ENCODE measurements at places on chromosomes 5 and 9.

DNA sequence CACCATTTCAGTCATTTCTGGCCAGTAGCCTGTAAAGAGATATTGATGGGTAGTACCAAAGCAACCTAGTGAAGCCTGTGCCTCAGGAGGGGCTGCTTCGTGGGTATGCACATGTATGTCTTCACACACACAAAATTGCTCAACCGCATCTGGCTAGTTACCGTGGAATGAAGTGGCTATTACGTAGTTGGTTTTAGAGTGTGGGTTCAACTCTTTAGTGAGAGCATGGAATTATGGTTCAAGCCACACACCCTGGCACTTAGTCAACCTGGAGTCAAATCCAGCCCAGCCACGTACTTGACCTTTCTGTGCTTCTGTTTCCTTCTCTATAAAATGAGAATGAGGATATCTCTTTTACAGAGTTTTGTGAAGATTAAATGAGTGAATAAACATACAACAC, 174.9 kb downstream of the TTC39B start:
- peak; percentile 38 for DNase-seq

GRCh38 chr5:89064736-89065135, 181.8 kb upstream of the MEF2C start:
- no peak for DNase-seq

DNA sequence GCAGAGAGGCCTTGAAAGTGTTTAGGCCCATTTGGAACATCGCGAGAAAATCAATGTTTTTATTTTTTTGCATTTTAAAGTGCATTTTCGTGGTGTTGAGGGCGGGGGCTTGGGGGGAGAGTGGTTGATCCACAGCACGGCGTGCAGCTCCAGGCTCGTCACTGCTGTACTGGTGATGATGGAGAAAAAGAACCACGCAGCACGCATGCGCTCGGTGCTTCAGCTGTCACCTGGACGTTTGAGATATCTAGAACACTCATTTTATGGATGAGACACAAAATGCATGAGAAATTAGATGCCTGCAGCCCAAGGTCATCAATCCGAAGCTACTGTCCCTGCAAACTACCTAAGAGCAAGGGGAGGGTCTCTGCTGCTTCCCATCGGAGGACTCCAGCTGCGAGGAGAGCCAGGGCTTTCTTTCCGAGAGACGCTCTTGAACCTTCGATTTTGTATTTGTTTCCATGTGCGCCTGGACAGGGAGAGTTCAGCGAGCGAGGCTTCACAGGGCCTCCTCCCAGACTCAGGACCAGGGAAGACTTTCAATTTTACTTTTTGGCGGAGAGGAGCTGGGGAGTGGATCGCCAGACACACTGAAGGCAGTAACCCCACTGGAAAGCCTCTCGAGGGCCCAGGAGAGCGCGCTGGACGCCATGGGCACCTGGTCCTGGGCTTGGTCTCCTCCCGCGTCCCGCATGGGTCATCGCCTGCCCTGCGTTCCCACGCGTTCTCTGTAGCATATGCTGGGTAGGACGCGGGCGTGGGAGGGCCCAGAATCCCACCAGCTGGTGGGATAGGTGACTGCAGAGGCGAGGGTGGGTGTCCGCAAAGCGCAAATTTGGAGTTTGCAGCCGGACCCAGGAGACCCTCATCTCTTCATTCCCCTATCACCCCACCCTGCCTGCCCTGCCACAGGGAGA, 2.5 kb downstream of the DMRT2 start:
- no peak for DNase-seq

DNA sequence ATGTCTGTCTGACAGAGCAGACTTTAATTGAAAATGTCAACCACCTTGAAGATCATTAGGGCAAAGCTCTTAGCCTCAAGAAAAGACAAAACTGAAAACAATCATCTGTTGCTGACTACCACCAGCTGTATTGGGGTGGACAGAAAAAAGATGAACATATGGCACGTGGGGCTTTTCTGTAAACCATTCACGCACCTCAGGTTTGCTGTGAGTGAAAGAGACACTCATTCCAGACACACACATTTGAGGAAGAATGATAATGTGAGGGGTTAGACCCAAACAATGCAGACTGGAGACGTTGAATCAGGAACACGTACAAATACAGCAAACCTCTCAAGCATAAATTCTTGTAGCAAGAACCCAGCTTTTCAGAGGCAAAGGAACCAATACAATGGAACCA, 158.7 kb downstream of the EBF1 start:
- no peak for DNase-seq

DNA sequence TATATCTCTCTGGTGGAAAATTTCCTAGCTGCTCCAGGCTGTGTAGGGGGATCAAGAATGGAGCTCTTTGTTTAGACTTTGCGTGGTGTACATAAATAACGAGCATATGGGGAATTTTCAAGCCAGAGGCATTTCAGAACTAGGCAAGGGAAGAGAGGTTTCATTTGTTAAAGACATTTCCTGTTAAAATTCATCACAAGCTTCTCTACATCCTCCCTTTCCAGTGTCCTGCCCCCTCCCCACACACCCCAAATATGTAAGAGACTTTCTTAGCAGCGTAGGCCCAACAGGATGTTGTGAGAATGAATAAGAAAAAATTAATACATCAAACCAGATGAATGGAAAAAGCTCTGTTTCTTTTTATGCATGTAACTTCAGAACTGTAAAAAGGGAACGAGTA, 150.3 kb downstream of the GPBP1 start:
- DNase-seq: peak; percentile 36

- DNase-seq: no peak
These were observed 727.9 kb upstream of the PTPRD start for GRCh38 chr9:11340654-11341053.
